ENCODE measurements at places on chromosomes 5 and 9.

DNA sequence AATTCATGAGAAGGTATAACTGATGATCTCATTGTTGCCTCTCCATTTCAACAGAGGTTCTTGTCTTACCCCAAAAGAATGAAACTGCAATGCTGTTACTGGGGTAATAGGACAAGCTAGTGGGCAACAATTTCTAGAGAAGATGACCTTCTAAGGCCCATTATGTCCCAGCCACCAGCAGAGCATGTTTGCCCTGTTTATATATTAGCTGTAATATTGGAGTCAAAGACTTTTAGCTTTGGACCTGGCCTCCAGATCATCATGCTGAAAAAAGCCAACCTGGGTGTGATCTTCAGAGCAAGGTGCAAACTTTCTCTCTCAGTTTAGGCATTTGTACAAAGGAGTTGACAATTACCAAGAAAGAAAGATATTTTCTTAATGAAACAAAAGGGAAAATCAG, 3.4 kb downstream of the ALDOB start:
- no peak for DNase-seq

DNA sequence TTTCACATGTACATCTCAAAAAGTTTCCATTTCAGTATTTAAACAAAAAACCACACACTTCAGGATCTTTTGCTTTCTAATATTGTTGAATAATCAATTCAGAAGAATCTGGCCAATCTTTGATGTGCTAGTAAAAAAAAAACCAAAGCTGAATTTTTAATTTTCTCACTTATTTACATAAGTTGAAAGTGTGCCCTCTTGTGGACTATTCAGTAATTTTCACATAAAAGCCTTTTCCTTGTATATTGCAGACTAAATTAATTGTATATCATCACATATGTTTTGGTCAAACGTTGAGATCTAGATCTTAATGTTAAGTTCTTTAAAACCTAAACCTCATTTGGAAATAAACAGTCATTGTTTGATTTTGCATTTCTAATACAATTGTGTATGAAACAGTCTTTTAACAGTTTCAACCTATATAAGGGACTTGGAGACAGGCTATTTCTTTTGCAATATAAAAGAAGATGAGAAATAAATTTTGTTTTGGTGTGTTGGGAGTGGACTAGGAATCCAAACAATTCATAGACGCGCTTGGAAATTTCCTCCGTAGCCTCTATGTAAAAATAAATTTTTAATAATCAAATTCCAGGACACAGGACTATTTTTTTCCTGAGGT, 68.1 kb downstream of the NIPBL start:
- DNase-seq = no peak

DNA sequence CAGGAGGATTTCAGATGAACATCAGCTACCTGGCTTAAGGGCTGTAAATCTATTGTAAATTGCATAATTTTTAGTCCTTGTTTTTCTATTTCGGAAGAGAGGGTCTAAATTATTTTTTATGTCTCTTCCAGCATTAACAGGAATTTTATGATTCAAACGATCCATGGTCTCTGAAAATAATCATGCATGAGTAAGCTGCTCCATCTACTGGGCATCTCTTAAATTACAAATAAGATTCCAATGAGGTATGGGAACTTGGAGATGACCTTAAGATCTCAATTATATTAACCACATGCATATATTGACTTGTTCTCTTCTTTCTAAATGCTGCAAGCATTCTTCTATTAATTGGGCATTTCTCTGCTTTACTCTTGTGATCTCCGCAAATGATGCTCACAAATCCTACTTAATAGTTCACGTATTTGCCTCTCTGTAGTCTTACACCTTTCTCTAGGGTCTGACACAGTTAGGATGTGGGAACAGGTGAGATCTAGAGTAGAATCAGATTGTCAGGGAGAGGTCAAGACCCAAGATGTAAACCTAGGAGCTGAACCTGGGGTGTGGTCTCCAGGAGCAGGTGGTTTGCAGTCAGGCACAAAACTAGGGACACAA, 86.9 kb downstream of the NUDT12 start:
- no peak for DNase-seq

- no peak for DNase-seq
Observed at GRCh38 chr5:107676702-107677101, 6.0 kb upstream of the EFNA5 start.

- DNase-seq = no peak
Observed at GRCh38 chr5:143360755-143361154, 42.7 kb downstream of the NR3C1 start.
